Stomach (tissue), 19 donors: ENCODE measurements at places on chromosomes 7 and 10.

- DNase-seq: no peak
- no peaks in the 10 kb centered on the region for H3K27me3 ChIP-seq
- no peak overlapping the region for H3K4me3 ChIP-seq
- H3K4me1 ChIP-seq: no peaks in the 10 kb centered on the region
- H3K27ac ChIP-seq: no peak overlapping the region
- no peaks in the 10 kb centered on the region for H3K36me3 ChIP-seq
Observed at GRCh38 chr7:157300369-157300825, 36.4 kb upstream of the DNAJB6 start.

DNA sequence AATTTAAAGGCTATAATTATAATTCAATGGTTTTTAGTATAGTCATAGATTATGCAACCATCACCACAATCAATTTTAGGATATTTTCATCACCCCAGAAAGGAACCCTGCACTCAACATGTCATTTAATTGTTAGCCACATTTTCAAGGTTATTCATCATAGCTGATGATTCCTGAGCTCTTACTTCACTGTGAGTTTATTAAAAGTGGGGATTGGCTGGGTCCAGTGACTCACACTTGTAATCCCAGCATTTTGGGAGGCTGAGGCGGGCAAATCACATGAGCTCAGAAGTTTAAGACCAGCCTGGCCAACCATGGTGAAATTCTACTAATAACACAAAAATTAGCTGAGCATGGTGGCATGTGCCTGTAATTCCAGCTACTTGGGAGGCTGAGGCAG lies 787 bp downstream of the CCL26 start:
- no peak overlapping the region for H3K27ac ChIP-seq
- no peaks in the 10 kb centered on the region for H3K36me3 ChIP-seq
- no peak overlapping the region for H3K4me3 ChIP-seq

- no peaks in the 10 kb centered on the region for H3K27me3 ChIP-seq
- H3K4me1 ChIP-seq: peaks cover 6% of the 10 kb centered on the region
- no peak overlapping the region for H3K4me3 ChIP-seq
- no peak overlapping the region for H3K27ac ChIP-seq
- DNase-seq: peak; percentile 46
Observed at GRCh38 chr10:44811072-44811471, 100.1 kb upstream of the TMEM72 start.

DNA sequence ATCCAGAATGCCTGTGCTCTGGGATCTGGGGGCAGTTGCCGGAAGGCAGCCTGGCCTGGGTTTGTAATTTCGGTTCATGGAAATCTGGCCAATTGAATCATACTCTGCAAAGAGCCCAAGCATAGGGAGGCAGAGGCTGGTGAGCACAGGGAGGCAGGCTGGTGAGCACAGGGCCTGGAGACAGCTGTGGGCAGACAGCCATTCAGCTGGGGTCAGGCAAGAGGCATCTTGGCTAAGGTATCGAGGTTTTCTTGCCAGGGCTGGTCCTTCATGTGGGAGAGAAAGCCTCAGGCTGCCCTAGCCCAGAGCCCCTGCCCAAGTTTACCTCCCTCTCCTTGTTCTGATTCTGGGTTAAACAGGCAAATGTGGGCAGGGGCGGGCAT lies 63.7 kb upstream of the BAIAP2L1 start:
- no peaks in the 10 kb centered on the region for H3K4me1 ChIP-seq
- no peak overlapping the region for H3K27ac ChIP-seq
- peak; percentile 21 for DNase-seq
- H3K4me3 ChIP-seq: no peak overlapping the region

DNA sequence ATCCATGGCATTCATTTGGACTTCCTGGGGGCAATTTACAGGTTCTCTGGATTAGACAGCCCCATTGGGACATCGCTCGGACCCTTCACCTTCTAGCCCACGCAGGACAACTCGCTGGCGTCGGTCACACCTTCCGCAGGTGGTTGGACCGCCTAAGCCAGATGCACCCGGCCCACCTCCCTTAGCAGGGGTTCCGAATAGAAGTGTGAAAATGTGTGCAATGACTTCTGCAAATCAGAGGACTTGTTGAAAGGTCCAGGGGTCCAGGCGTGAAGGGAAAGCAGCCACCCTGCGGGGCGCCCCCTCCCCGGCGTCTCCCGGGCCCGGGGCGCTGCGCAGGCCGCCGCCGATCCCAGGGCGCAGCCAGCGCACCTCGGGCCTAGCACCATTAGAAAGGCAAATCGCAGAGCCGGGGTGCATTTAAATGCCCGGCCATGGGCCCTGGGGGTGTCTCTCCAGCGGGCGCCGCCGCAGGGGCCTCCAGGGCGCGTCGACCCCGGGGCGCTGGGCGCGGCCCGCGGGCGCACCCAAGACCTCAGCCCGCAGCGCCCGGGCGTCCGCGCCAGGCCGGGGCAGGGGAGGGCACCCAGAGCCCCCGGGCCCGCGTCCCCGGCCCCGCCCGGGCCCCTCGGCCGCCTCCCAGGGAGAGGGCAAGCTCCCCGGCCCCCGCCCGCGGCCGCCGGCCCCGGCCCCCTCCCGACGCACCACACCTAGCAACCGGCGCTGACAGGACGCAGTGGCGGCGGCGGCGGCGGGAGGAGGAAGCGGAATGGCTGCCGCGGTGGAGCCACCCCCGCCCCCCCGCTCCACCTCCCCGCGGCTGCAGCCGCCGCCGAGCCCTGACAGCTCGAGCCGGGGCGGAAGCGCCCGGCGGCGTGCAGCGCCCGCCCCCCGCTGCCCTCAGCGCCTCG lies 1.2 kb downstream of the JAZF1 start:
- no peaks in the 10 kb centered on the region for H3K27me3 ChIP-seq
- H3K4me3 ChIP-seq: peak overlapping the region; percentile 84
- H3K36me3 ChIP-seq: no peaks in the 10 kb centered on the region
- peak; percentile 72 for DNase-seq
